H54 (cell line): ENCODE measurements at places on chromosomes 2 and 18.

DNA sequence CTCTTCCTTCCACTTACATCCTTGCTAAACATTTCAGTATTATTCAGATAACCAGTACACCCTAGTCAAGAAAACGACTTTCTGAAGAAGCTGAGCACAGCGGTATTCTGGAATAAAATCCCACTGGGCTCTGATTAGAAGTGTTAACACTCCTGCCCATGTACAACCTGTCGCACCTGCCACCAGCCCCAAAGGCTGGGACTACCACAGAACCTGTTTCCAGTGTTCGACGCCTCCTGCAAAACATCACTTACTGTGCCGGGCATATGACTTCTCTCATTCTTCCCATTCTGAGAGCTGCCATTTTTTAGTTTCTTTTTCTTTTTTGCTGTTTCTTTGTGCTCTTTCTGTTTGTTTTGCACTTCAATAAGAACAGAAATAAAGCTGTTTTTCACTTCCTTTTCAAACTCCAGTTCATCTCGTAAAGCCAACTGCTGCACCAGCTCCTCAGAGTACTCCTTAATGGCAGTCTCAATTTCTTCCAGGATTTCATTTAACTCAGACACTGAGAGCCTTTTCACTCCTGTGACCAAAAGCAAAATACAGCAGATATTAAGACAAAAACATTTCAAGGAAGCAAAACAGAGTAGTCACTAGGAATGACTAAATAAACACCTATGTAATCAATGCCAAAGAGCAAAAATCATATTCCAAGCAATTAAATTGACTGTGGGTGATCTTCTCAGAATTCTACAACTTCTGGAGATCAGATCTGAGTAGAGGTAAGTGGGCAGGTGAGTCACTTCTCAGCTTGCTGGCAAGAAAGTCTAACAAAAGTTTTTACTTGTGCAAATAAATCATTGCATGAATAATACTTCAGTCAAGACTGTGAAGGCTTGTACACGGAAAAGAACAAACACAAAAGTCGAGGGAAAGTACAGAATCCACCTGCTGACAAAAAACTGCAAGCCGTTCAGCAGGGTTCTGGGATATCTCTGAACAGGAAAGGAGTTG, 19.3 kb downstream of the FEZ2 start:
- no peak for DNase-seq

- DNase-seq, result no peak
These were observed 54.5 kb downstream of the MAP4K4 start for GRCh38 chr2:101751875-101752619.

DNA sequence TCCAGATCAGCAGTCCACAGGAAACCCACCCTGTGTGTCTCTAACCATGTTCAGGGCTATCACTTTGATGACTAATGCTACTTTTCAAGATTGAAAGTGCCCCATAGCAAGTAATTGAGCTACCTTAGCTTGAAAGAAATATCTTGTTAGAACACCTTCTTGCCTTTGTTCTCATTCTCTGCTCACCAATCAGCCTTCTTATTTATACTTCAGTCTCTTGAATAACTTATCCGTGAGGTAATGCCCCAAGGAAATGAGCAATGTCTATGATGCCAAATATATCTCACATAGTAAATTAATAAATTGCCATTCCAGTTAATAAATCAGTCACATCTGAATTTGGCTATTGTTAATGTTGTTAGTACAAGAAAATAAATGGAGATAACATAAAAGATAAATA, 141.6 kb downstream of the WDPCP start:
- no peak for DNase-seq

- no peak for DNase-seq
These were observed 100.2 kb upstream of the MYCN start for GRCh38 chr2:15840148-15840547.
